ENCODE measurements at places on chromosomes 1 and 21. TPM values are rescaled to one million over a fixed set of nuclear protein-coding genes. Genes with fewer than 3 reads are reported as not detected.

- no peak for DNase-seq
- no peaks in the 10 kb centered on the region for H3K36me3 ChIP-seq
- no peak overlapping the region for H3K27ac ChIP-seq
- H3K4me3 ChIP-seq: no peak overlapping the region
- no peaks in the 10 kb centered on the region for H3K4me1 ChIP-seq
These were observed 395.9 kb downstream of the MATN1 start for GRCh38 chr1:30327370-30328099.

GRCh38 chr1:25501235-25502058, 42.0 kb upstream of the LDLRAP1 start:
- no peaks in the 10 kb centered on the region for H3K27me3 ChIP-seq
- H3K36me3 ChIP-seq: no peaks in the 10 kb centered on the region
- peak; percentile 77 for DNase-seq

DNA sequence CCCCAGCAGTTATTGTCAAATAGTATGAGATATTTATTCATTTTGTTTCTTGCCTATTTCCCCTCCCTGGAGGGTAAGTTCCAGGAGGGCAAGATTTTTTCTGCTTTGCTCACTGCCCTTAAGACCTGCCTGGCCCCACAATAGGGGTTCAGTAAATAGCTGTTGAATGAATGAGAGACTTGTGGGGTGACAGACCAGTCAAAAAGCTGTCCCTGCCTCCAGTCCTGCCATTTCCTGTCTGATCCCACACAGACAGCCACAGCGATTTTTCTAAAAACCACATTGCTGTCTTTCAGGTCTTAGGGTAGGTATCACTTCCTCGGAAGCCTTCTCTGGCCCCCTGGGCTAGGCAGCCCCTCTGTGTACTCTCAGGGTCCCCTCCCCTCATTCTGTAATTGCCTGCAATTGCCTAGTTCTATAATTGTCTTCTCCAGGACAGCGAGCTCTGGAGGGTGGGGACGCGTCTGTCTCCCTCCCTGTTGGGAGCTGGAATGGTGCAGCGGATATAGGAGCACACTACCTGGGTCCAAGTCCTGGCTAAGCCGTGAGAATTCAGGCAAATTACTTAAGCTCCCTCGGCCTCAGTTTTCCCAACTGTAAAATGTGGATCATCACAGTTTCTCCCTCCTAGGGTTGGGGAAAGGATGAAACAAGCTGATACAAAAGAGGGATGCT, 1.8 kb upstream of the EXTL1 start:
- no peaks in the 10 kb centered on the region for H3K27me3 ChIP-seq
- no peak overlapping the region for H3K27ac ChIP-seq
- no peak for DNase-seq
- no peaks in the 10 kb centered on the region for H3K4me1 ChIP-seq

- DNase-seq: no peak
- no peaks in the 10 kb centered on the region for H3K4me1 ChIP-seq
- no peaks in the 10 kb centered on the region for H3K36me3 ChIP-seq
- H3K27me3 ChIP-seq: peaks cover 5% of the 10 kb centered on the region
These were observed 48.6 kb downstream of the HIVEP3 start for GRCh38 chr1:41870076-41870562.

- no peaks in the 10 kb centered on the region for H3K36me3 ChIP-seq
- H3K27ac ChIP-seq: peak overlapping the region; percentile 39
- peak; percentile 68 for DNase-seq
These were observed 15.2 kb downstream of the H6PD start for GRCh38 chr1:9249534-9250410.

DNA sequence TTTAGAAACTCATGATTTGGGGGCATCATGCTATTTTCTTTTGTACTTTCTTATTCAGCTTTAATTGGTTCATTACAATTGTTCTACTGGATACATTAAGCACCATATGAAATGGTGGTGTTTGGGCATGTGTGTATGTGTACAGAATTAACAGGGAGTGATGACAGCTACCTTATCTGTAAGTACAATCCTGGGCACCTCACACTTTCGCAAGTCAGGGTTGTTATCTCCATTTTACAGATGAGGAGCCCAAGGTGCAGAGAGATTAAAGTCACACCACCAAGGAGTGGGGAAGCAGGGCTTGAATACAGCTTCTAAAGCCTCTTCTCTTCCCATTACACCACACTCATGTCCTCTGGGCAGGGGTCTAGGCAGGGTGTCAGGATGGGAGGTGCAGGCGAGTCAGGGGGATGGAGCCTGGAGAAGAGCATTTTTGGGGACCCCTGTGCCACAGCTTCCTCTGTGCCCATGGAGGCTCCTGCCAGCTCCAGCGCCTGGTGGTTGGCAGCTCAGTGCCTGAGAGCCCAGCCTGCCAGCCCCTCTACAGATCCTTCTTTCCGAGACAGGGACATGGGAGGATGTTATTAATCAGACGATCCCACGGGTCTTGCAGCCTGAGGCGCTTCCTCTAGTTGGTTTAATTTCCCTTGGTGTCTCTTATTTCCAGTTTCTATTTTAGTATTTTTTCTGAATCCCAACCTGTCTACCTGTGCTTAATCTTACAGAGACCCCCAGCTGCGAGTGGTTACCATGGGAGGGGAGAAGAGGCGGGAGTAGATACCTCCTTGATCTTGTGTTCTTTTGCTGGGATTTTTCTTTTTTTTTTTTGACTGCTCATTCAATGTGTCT, 126.2 kb upstream of the CD34 start:
- H3K36me3 ChIP-seq: no peaks in the 10 kb centered on the region
- H3K4me3 ChIP-seq: no peak overlapping the region
- no peaks in the 10 kb centered on the region for H3K27me3 ChIP-seq
- DNase-seq: no peak
- no peak overlapping the region for H3K27ac ChIP-seq
- no peaks in the 10 kb centered on the region for H3K4me1 ChIP-seq

DNA sequence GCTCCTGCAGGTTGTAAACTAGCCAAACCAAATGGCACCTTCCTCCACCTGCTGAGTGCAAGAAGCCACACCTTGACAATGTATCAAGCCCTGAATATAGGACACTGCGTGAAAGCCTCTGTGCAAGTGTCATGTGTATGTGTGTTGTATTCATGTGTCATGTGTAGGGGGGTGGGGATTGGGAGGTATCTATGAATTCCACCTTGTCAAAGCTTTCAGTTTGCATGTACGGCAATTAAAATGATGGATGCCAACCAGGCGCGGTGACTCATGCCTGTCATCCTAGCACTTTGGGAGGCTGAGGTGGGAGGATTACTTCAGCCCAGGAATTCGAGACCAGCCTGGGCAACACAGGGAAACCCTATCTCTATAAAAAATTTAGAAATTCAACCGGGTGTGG, 19.8 kb downstream of the CD34 start:
- peaks cover 12% of the 10 kb centered on the region for H3K27me3 ChIP-seq
- no peaks in the 10 kb centered on the region for H3K36me3 ChIP-seq
- H3K4me3 ChIP-seq: no peak overlapping the region

OR2L3 gene
- not detected for total RNA-seq

CAMK1G gene
- 1.1 TPM for total RNA-seq

CYP4X1 gene
- 1.7 TPM for total RNA-seq

CYP4A11 gene
- total RNA-seq: 14.1 TPM

GRCh38 chr1:162560303-162561036, 1.1 kb upstream of the UAP1 start:
- H3K36me3 ChIP-seq: no peaks in the 10 kb centered on the region
- H3K27me3 ChIP-seq: no peaks in the 10 kb centered on the region
- DNase-seq: peak; percentile 49
- peak overlapping the region; percentile 97 for H3K27ac ChIP-seq
- peaks cover 12% of the 10 kb centered on the region for H3K4me1 ChIP-seq

DNA sequence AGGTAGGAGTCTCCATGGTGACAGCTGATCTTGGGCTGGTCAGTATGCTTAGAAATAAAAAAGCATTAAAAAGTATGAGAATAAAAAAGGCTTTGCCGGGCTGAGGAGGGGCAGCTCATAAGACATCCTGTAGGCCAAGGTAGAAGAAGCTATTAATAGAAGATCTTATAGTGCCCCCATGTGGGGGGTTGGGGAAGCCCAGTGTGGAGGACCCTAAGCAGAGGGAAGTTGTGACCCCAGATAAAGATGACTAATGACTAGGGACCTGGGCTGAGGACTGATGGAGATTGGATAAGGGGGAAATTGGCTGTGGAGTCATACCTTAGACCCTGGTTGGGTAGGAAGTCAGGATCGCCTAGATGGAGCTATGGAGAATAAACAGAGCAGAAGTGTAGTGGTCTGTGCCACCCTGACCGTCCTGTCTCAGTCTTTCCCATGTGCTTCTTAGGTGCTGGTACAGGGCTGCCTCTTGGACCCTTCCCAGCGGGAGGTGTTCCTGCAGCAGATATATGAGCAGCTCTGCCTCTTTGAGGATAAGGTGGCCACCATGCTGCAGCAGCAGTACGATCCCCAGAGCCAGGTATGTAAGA, 25.0 kb downstream of the SZT2 start:
- H3K27ac ChIP-seq: no peak overlapping the region
- no peaks in the 10 kb centered on the region for H3K4me1 ChIP-seq
- H3K4me3 ChIP-seq: no peak overlapping the region
- no peaks in the 10 kb centered on the region for H3K36me3 ChIP-seq
- DNase-seq: peak; percentile 78

SLC2A5 gene
- 7.2 TPM for total RNA-seq

- H3K4me3 ChIP-seq: no peak overlapping the region
- DNase-seq: no peak
- no peaks in the 10 kb centered on the region for H3K36me3 ChIP-seq
- no peak overlapping the region for H3K27ac ChIP-seq
- peaks cover 37% of the 10 kb centered on the region for H3K4me1 ChIP-seq
- H3K27me3 ChIP-seq: no peaks in the 10 kb centered on the region
These were observed 232.5 kb upstream of the JUN start for GRCh38 chr1:59016390-59016789.

GRCh38 chr1:106268070-106268469, 788.4 kb upstream of the PRMT6 start:
- H3K36me3 ChIP-seq: no peaks in the 10 kb centered on the region
- H3K27me3 ChIP-seq: no peaks in the 10 kb centered on the region
- DNase-seq: peak; percentile 37
- H3K4me1 ChIP-seq: no peaks in the 10 kb centered on the region
- no peak overlapping the region for H3K4me3 ChIP-seq

DNA sequence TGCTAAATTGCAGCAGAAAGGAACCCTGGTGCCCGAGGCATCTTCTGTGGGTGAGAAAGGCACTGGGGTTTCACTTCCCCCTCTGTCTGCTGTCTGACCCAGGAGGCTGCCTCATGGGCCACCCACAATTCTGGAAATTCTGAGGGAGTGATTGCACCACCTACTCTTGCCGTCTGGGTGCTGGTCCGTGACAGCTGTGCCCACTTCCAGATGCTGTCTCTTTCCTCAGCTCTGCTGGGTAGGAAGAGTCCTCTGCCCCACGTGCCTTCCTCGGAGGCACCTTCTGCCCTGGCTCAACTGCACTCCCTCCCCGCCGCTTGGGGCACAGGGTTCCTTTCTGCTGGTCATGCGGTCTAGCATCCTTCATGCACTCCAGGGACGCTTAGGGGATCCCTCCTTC, 96.3 kb downstream of the ARHGEF10L start:
- H3K27me3 ChIP-seq: no peaks in the 10 kb centered on the region
- H3K36me3 ChIP-seq: no peaks in the 10 kb centered on the region
- H3K4me1 ChIP-seq: no peaks in the 10 kb centered on the region
- DNase-seq: no peak
- no peak overlapping the region for H3K4me3 ChIP-seq
- H3K27ac ChIP-seq: no peak overlapping the region

GRCh38 chr1:187237542-187237941, 408.8 kb downstream of the PLA2G4A start:
- DNase-seq: no peak
- H3K27me3 ChIP-seq: no peaks in the 10 kb centered on the region
- H3K27ac ChIP-seq: no peak overlapping the region
- no peak overlapping the region for H3K4me3 ChIP-seq
- no peaks in the 10 kb centered on the region for H3K4me1 ChIP-seq

LRRC53 gene
- total RNA-seq: not detected

GRCh38 chr21:45386728-45387371, 18.1 kb upstream of the COL18A1 start:
- DNase-seq: peak; percentile 69
- no peak overlapping the region for H3K4me3 ChIP-seq
- H3K36me3 ChIP-seq: no peaks in the 10 kb centered on the region
- H3K27ac ChIP-seq: no peak overlapping the region
- H3K27me3 ChIP-seq: no peaks in the 10 kb centered on the region
- peaks cover 6% of the 10 kb centered on the region for H3K4me1 ChIP-seq

DNA sequence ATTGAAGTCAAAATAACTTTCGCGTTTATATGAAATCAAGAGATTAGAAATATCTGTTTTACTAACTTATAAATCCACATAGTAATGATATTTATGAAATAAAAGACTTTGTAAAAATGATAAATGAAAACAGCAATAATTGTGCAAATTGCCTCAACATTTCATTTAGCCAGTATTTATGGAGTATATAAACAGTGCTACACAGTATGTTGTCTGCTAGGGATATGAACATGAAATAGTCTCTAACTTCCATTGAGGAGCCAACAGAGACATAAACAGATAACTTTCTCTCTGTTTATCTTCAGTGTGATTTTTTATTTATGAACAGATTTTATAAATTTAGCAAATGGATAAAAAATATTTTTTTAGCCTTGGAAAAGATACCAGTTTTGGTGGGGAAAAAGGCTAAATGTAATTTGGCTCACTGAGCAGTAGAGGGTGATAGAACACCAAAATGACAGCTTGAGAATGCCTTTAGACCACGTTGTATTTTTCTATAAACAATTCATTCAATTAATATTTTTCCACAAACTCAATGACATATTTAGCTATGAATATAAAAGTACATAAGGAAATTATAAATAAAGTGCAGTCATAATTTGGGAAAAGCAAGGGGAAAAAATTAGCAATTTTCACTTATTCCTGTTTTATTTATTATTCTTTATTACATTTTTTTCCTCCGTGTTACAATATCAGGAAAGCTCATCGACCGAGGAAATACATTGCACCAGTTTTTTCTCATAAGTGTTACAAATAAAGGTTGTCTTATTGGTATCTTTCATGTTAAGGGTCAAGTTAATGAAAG, 47.5 kb upstream of the EEIG2 start:
- peak; percentile 31 for DNase-seq
- no peaks in the 10 kb centered on the region for H3K36me3 ChIP-seq
- no peaks in the 10 kb centered on the region for H3K4me1 ChIP-seq
- H3K27me3 ChIP-seq: no peaks in the 10 kb centered on the region
- H3K4me3 ChIP-seq: no peak overlapping the region
- no peak overlapping the region for H3K27ac ChIP-seq

DNA sequence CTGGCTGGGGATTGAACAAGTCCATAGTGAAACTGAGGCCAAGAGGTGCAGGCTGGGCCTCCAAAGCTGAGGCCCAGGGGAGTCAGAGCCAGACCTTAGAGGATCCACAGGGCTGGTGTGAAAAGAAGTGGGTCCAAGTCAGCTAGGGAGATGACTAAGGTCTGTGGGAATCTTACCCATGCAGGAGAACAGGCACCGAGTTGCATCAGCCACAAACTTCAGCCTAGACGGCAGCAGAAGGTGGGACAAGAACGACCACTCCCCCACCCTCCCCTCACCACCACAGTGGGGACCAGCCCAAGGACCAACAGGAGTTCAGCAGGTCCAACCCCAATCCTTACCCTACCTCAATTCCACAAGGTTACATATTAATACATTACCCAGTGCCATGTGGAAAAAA, 282.3 kb downstream of the TTLL7 start:
- H3K27ac ChIP-seq: no peak overlapping the region
- no peaks in the 10 kb centered on the region for H3K36me3 ChIP-seq
- no peak overlapping the region for H3K4me3 ChIP-seq
- H3K27me3 ChIP-seq: no peaks in the 10 kb centered on the region

GRCh38 chr1:107748531-107748930, 216.4 kb downstream of the VAV3 start:
- H3K27ac ChIP-seq: no peak overlapping the region
- no peaks in the 10 kb centered on the region for H3K27me3 ChIP-seq
- peak; percentile 48 for DNase-seq
- no peaks in the 10 kb centered on the region for H3K4me1 ChIP-seq
- no peaks in the 10 kb centered on the region for H3K36me3 ChIP-seq

GRCh38 chr1:245933431-245934045, 573.5 kb downstream of the SMYD3 start:
- no peaks in the 10 kb centered on the region for H3K36me3 ChIP-seq
- H3K27ac ChIP-seq: peak overlapping the region; percentile 31
- H3K4me1 ChIP-seq: no peaks in the 10 kb centered on the region
- no peak for DNase-seq
- no peak overlapping the region for H3K4me3 ChIP-seq

Measured in hepatocyte (in vitro differentiated cells).